ENCODE measurements at places on chromosomes 2 and 18.

GRCh38 chr2:9332136-9332852, 91.0 kb downstream of the ITGB1BP1 start:
- DNase-seq: no peak

DNA sequence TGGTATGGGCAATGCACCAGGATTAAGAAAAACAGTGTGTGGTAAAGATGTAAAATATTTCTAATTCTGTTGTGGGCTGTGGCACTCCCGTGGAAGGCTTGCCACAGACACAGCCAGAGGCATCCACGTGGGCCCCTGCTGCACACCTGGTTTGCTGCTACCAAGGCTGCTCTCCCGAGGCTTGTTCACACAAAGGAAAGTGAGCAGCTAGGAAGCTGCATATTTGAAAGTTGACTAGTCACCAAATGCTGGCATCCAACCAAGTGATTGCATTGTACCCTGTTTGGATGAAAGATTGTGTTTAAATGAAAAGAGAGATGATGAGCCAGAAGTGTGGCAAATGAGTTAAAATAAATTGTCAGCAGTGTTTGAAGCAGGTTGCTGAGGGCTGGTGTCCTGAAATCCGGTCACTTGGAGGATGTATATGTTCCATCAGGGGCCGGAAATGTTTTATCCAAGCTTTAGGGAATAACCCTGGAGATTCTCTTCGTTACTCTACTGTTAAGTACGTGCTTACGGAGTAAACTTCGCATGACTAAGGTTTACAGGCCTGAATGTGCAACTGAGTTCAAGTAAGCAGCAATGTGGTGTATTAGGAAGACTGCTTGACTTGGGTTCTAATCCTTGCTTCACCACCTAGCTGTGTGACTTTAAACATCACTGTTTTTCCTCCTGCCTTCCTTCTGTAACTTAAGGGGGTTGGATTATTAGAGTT, 86.1 kb downstream of the MSH2 start:
- DNase-seq: peak; percentile 89

- no peak for DNase-seq
Measured at GRCh38 chr2:105399207-105399861, 483 bp upstream of the FHL2 start.

DNA sequence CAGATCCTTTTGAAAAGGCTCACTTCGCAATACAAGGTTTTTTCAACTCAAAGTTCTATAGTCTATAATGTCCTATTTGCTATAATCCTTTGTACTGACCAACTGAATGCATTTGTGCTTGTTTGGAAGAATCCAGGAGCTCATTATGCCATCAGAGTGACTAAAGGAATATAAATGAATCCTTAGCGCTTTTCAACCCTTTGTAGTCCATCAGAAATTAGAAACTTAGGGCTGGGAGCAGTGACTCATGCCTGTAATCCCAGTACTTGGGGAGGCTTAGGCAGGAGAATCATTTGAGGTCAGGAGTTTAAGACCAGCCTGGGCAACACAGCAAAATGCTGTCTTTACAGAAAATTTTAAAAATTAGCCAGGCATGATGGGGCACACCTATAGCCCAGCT, 330.2 kb upstream of the CHAC2 start:
- no peak for DNase-seq

- DNase-seq: no peak
Measured at GRCh38 chr2:27916293-27916995, 25.9 kb downstream of the BABAM2 start.

DNA sequence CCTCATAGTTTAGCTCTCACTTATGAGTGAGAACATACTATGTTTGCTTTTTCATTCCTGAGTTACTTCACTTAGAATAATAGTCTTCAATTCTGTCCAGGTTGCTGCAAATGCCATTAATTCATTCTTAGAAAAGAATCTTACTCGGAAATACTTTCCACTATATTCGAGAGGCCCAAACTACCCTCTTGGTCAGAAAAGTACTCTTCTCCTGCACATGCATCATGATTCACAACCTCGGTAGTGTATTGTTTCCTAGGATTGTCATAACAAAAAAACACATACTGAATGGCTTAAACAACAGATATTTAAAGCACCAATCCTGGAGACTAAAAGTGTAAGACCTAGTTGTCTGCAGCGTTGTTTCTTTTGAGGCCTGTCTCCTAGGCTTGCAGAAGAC, 364.0 kb upstream of the SLC14A2 start:
- no peak for DNase-seq

DNA sequence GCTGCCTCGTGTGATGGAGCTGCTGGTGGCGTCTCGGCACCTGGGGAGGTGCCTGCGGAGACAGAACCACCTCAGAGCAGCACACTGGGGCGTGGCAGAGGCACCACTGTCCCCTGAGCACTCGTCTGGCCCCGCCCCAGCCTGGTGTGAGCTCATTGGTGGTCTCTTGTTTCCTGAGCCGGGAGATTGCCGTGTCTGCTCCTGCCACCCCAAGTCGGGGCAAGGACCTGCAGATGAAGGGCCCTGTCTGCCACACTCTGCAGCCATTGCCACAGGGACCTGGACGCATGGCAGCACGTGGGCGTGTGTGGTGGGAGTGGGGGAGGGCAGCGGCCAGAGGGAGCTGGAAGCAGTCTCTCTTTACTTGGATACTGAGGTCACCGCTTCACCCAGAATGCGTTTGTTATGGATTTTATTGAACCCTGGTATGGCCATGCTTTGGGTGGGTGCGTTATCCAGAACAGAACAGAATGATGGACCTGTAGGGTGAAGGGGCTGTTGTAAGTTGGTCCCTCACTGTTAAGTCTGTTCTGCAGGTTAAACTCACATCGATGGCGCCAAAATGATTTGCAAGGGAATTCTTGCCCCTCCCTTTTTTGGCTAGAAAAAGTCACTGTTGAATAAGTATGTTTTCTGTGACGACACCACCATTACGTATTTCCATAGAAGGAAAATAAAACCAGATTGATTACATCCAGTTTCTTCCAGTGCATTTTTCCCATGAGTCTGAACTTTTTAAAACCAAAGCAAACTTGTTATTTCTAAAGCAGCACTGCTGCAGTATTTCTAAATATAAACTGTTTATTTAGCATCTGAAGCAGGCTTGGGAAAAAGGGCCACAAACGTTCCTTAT, 92.0 kb downstream of the USP40 start:
- DNase-seq: no peak

DNA sequence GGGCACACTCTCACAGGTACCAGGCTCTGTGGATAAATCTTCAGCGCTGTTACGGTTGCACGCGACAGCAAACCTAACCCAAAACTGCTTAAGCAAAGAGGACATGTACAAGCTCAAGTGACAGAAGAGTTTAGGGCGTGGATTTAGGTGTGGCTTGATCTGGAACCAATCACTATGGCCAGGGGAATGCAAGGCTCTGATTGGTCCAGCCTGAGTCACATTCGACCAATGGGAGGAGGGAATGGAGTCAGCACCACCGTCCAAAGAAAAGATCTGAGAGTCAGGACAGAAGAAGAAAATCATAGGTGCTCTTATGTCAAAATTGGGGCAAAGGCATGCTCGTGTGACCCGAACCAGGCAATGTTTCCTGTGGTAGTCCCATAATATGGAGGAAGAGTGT, 139.0 kb downstream of the TRIM43 start:
- no peak for DNase-seq

DNA sequence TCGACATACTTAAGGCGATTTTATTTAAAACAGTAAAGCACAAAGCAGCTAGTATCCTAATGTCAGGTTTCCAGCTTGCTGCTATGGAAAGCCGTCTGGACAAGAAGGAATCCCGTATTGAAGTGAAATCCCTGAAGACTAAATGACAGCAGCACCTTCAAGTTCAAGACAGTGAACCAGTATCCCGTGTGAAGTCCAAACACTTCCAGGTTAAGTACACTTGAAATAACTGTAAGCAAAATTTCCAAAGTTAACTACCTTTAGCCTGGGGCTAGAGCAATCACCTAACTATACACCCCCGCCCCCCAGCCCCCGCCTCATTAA, 1.2 kb downstream of the MBOAT2 start:
- DNase-seq: no peak
